ENCODE measurements at places on chromosomes 5 and 9.

GRCh38 chr5:135249658-135250057 is 149.4 kb downstream of the MACROH2A1 start:
- DNase-seq: peak; percentile 63

GRCh38 chr5:31436851-31437250 is 95.0 kb downstream of the DROSHA start:
- no peak for DNase-seq

DNA sequence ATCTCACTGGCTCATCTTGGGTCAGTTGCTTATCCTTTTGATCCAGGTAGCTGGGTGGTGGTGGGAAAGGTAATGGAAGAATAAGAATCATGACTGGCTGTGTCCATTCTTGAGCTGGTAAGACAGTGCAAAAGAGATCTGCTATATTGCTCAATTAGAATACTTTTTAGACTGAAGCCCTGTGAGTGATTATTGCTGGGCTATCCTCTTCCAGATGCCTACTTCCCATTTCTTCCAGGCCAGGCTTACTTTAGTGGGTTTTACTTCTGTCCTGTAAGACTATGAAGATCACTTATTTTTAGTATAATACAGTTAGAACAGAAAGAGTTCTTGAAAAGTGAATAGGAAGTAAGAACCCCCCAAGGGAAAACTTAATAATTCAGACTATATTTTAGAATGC is 7.2 kb downstream of the MARCHF6 start:
- no peak for DNase-seq

- no peak for DNase-seq
Measured at GRCh38 chr5:107605596-107606125, 65.1 kb downstream of the EFNA5 start.

- no peak for DNase-seq
Measured at GRCh38 chr9:130145658-130146057, 26.5 kb upstream of the NCS1 start.

DNA sequence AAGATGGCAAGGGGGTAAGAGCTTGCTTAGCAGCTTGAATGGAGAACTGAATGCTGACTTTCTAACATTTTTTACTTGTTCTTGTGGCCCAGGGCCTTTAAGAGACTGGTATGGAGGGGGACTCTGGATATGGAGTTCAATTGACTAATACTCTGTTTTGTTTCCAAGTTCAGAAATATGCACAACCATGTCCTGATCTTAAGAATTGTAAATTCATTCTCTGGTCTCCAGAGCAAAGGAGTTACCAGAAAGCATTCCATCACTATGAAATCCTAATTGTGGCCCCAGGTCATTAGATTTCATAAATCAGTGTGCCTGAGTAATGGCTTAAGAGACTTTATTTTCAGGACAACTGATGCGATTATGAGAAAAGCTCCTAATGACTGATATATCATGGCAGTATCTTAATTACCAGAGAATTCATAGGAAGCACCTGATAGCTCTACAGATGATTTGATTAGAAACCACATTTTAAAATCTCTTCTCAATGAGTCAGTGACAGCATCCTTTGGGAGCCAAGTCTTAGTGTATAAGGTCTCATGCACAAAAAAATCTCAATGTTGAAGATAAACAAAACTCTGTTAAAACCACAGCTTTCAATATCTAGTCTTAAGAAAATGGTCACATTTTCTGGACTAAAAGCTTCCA is 613.6 kb upstream of the KLF4 start:
- DNase-seq: peak; percentile 61

GRCh38 chr5:131595088-131596033 is 39.7 kb downstream of the RAPGEF6 start:
- no peak for DNase-seq

- DNase-seq: peak; percentile 71
Measured at GRCh38 chr5:40399349-40399748, 280.4 kb upstream of the PTGER4 start.

- peak; percentile 28 for DNase-seq
Measured at GRCh38 chr9:114462791-114463190, 42.5 kb downstream of the WHRN start.

- no peak for DNase-seq
Measured at GRCh38 chr9:112283582-112284253, 49.7 kb downstream of the PTBP3 start.

DNA sequence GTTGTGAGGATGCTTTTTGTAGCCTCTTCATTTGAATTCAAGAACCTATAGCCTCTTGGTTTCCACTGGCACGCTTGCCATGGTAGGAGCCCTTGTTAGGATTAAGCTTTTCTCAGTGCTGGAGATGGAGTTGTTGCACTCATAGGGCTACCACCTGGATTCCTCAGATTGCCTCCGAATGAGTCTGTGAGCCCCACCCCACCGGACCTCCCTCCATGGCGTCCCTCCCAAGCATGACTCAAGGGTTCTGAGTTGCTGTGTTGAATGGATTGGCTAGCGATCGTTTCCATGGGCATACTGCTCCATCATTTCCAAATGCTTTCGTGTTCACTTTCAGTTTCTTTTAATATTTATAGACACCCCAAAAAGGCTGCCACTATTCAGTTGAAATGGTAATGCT is 69.9 kb downstream of the DAPK1 start:
- DNase-seq: no peak

DNA sequence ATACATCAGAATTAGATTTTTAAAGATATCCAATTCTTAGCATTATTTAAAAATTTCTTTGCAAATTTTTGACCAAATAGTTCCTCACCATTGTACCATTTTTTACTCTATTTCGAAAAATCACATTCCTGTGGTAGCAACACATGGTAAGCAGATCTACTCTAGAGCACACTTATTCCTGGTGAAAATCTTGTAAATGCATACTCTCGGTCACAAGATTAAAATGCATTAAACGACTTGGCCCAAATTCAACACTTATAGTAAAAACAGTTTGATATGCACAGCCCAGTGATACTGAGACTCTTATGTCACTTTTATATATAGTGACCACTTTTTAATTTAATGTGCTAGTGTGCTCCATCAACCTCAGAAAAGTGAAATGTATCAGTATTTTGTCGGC is 208.8 kb upstream of the TARS1 start:
- DNase-seq: peak; percentile 78

GRCh38 chr5:149904977-149905376 is 39.6 kb downstream of the PDE6A start:
- no peak for DNase-seq

GRCh38 chr5:181191526-181192336 is 13.3 kb downstream of the TRIM7 start:
- DNase-seq: peak; percentile 96

GRCh38 chr9:137582286-137582860 is 3.6 kb upstream of the DPH7 start:
- DNase-seq: no peak

- DNase-seq: no peak
Measured at GRCh38 chr5:85614489-85614888, 1003.3 kb upstream of the COX7C start.

GRCh38 chr9:116576386-116576785 is 110.7 kb upstream of the TRIM32 start:
- peak; percentile 13 for DNase-seq

DNA sequence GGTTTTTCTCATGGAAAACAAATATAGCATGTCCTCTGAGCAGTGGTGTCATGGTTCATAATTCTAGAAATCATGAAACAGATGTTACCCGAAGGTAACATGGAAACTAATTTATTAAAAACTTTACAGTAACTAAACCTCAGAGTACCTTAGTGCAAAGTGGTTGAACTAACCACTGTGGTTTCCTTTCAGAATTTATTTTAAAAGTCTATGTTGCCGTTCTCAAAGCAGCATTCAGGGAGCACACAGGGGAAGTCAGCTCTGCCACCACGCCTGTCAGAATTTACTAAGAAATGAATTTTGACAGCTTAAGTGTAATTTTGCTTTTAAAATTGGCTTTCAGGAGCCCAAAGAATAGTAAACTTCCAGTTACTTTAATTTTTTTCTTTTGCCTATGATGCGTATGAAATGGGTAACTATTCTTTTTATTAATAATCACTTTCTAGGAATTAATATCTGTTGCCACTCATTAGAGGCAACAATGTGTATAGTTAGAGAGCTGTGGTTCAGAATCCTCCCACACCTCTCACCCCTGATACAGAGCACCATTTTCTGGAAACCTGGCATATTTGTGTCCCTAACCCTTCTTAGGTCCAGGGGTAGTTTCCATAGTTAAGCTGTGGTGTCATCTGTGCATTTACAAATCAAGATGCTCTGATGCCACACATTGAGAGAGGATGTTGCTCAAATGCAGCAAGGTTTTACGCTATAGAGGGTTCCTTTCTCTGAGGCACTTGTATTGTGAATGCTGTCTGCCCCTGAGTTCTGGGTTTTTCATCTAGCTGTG is 202.6 kb downstream of the ZSWIM6 start:
- DNase-seq: no peak

GRCh38 chr9:88522360-88522759 is 12.6 kb upstream of the NXNL2 start:
- DNase-seq: no peak

DNA sequence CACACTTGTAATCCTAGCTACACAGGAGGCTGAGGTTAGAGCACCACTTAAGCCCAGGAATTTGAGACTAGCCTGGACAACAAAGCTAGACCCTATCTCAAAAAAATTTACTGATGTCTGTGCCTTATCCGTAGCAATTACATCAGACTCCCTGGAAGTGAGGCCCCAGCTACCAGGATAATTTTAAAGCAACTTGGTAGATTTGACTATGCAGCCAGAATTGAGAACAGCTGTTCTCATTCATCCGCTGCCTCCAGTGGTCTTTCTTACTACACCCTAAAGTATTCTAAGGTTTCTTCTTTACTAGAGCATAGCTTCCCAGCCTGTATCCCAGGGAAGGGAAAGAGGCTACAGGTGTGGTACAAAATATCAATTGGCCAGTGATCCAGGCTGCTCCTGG is 20.4 kb upstream of the C9orf152 start:
- DNase-seq: no peak

DNA sequence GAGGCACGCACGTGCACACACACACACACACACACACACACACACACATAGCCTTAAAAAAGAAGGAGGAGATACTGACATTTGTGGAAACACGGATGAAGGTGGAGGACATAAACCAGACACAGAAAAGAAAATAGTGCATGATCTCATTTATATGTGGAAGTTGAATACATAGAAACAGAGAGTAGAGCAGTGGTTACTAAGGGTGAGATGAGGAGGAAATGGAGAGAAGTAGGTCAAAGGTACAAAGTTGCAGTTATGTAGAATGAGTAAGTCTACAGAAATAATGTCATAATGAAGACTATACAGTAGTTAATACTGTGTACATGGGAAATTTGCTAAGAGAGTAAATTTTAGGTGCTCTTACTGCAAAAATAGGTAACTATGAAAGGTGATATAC is 412.2 kb upstream of the CDH9 start:
- peak; percentile 26 for DNase-seq

DNA sequence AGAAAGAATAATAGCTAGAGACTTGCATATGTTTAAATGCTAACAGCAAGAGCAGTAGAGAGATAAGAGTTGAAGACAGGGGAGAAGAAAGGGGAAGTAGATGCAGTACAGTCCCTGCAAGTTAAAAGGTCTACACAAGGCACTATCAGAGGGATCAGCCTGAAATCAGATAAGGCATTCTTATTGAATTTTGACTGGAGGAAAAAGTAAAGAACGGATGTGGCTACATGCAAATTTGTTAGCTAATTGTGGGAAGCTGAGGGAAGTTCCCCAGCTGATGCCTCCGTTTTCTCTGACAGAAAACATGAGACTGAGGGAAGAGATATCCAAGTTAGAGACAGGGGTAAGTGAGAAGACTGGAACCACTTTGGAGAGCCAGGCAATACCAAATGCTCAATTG is 12.9 kb upstream of the RHOBTB3 start:
- no peak for DNase-seq

GRCh38 chr5:74200560-74200959 is 440.0 kb downstream of the ENC1 start:
- no peak for DNase-seq

GRCh38 chr9:130623466-130623865 is 40.9 kb upstream of the PRDM12 start:
- no peak for DNase-seq

GRCh38 chr5:76637490-76637889 is 14.3 kb upstream of the F2RL2 start:
- no peak for DNase-seq

DNA sequence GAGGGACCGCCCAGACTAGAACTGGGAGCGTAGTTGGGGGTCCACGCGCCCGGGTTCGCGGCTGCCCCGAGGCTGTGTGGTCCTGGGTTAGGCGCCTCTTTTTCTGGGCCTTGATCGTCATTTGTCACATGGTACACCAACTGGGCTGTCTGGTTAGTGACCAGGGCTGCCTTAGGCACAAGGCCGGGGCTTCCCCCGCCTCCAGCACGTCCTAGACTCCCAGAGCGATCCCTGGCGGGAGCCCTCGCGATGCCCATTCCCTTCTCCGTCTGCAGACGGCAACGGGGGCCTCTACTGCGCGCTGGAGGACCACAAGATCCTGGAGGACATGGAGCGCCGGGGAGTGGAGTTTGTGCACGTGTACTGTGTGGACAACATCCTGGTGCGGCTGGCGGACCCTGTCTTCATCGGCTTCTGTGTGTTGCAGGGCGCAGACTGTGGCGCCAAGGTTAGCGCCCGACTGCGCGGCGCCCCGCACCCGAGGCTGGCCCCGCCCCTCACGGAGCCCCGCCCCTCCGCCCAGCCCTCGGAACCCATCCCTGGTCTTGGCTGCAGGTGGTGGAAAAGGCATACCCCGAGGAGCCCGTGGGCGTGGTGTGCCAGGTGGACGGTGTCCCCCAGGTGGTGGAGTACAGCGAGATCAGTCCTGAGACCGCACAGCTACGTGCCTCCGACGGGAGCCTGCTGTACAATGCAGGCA is 1.5 kb downstream of the UAP1L1 start:
- peak; percentile 15 for DNase-seq

GRCh38 chr9:32431196-32431595 is 46.8 kb downstream of the ACO1 start:
- peak; percentile 25 for DNase-seq

DNA sequence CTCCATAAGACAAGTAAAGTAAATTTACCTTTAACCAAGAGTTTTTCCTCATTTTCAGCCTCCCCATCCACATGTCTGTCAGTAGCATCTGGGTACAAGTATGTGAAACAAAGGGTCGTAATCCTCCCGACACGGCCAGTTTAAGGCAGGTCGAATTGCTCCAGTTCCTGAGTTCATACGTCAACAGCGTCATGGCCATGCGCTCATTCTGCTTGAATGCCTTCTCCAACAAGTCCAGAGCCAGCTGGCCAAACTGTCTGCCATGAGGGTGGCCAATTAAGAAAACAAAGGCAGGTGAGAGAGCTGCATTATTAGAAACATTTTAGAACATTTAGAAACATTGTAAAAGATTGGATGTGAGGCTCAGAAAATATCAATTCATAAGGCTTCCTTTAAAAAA is 87.5 kb downstream of the TRPM6 start:
- no peak for DNase-seq

DNA sequence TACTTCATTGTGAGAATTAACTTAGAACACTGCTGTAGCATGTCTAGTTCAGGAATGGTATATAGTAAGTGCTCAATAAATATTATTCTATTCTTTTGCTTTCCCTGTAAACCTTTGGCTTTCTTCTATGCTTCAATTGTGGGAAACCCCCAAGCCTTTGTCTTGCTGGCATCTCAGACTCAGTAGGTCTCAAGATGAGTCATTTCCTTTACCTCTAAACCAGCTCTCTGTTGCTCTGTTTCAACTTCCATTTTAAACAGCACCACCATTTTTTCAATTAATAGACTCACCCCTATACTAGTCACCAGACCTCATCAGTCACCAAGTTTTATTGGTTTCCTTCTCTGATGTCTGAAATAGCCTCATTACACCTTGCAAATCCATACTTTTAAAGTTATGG is 43.5 kb downstream of the DMAC1 start:
- peak; percentile 3 for DNase-seq
